ENCODE measurements at places on chromosomes 4 and X.

DNA sequence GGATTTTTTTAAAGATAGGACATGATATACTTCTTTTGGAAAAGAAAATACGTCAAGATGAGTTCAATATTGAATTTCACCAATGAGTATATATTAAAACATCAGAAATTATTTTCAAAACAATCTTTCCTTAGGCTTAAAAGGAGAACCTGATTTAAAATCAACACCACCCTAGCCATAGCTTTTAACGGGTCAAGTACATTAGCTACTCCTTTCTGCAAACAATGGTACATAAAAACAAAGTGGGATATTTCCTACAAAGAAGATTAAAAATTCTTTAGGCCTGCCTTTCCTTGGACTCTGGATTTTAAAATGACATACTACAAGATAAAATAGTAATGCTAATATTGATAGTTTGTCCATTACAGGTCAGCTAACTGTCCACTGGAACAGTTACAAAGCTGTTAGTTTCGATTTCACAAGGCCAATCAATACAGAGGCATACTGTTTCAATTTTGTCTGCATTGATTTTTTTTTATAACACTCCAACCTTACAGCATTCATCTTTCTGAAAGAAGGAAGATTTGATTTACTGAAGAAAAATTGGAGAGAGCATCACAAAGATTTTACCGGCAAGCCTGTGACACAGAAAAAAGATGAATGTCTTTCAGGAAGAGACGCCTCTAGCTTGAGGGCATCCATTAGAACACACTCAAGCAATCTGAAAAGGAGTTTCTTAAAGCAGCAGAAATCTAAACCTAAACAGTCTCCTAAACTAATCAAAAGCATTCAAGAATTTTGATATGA, 97.2 kb downstream of the MAB21L2 start:
- no peak for DNase-seq

GRCh38 chr4:87882321-87882720, 49.6 kb downstream of the MEPE start:
- no peak for DNase-seq

- DNase-seq, result no peak
Measured at GRCh38 chrX:108091878-108092291, 307 bp downstream of the ATG4A start.

GRCh38 chrX:100928660-100929613, at the start of gene XKRX:
XKRX (minus strand) TSS chrX:100928917; CDS start chrX:100928304, 613 bp downstream.
- no peak for DNase-seq

DNA sequence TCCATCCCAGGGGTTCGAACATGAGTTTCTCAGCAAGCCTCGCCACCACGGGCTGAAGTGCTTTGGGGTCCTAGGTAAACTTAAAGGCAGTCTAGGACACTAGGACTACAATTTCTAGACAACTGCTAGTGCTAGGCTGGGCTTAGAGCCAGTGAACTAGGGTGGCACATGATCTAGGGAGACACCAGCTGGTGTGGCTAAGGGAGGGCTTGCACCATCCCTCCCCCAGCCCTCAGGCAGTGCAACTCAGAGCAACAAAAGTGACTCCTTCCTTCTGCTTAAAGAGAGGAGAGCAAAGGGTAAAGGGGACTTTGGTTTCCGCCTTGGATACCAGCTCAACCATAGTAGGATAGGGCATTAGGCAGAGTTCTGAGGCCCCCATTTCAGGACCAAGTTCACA, 162.5 kb upstream of the AFF2 start:
- DNase-seq, result no peak

All from stimulated activated CD8-positive, alpha-beta memory T cell treated with anti-CD3 and anti-CD28 coated beads, Interleukin-2, amount 100 ng/mL, for 1 hour (primary cell).